ENCODE measurements at places on chromosomes 11 and 22.

DNA sequence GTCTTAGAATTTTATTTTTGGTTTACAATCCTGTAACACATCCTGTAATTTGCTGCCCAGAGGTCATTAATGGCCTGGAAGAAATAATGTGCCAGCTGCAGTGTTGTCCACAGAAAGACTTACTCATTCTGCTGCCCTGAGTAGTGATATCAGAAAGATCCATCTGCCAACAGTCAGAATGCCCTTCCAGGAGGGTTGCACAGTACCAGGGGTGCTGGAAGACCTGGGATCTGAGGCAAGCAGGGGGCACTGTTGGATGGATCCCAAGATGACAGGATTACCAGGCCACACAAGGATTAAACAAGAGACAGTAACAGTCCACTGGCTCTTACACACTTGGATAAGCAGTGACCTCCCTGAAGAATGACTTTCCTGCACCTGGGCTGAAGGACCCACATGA is 93.8 kb upstream of the TOP3B start:
- DNase-seq = no peak

DNA sequence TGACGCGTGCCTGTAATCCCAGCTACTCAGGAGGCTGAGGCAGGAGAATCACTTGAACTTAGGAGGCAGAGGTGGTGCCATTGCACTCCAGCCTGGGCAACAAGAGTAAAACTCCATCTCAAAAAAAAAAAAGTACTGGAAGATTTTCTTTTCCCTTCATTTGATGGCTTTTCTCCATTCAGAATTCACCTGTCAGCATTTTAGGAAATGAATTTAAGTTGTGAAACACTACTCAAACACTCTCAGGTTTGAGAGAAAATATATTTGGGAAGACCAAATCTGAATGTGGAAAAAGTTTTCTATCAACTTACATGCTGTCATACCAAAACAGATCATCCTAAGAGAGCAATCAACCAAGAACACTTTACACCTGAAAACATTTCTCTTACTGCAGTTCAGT is 2.7 kb downstream of the EIF4ENIF1 start:
- DNase-seq = no peak

- DNase-seq = no peak
Measured at GRCh38 chr11:104907521-104908185, 9.4 kb upstream of the CASP12 start.

GRCh38 chr22:21762712-21763581 is 27.4 kb upstream of the YPEL1 start:
- DNase-seq = no peak

DNA sequence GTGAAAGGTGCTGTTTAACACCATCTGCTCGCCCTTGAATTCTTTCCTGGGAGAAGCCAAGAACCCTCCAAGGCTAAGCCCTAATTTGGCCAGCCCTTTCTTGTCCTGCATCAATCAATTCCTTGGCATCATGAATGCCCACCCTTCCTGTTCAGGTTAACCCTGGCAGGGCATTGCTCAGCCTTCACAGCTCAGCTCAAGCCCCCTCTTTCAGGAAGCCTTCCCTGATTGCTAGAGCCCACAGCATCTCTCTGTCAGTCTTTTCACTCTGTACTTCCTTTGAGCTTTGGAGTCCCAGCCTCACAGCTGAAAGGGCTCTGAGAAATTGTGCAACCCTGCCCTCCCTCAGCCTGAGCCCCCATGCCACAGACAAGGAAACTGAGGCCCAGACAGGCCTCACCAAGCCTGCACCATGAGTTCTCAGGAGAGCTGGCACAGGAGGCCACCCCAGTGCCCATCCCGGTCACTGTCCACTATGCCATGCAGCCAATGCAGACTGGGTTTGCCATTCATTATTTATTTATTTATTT is 16.9 kb downstream of the RPL3 start:
- DNase-seq = no peak

DNA sequence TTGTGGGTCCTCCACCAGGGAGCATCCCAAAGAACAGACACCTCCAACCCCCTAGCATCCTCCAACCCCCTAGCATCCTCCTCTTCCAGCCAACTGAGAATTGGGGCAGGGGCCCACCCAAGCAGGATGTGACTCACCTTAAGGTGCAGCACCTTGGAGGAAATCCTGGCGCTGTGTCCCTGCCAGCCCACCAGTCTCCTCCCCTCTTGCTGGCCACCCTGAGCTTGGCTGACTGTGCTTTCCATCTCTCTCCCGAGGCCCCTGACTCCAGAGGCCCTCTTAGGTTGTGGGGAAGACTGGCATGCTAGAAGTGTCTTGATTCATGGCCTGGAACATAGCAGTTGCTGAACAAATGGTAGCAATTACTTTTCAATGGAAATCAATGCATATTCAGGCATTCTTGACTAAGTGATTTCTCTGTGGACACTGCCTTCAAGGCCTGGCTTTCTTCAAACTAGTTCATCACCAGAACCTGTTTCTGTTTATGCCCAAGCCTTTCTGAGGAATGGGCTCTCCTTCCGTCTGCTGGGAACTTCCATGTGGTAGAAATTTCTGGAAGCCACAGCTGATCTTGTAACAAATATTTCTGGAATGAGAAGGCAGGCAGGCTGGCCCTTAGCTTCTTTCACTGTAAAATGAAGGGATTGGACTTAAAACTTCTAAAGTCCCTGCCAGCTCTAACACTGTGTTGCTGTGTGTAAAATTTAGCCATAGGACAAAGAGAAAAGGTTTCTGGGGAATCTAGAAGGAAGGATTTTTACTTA is 60.5 kb downstream of the CEP164 start:
- no peak for DNase-seq

DNA sequence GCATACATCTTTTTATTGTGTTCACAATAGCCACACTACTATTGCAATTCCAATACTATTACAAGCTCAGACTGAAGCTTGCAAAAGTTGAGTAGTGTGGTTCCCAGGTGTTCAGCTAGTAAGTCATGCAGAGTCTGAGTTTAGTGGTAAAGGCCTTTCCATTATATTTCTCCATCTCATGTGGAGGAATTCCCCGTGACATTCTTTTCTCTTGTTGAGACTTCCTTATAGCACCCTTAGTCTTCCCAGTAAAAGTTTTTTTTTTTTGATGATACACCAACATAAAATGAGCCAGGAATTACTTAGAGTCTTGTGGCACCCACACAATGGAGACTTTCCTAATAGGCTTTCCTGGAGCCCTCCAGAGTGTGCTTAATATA is 110.8 kb downstream of the UVRAG start:
- no peak for DNase-seq

DNA sequence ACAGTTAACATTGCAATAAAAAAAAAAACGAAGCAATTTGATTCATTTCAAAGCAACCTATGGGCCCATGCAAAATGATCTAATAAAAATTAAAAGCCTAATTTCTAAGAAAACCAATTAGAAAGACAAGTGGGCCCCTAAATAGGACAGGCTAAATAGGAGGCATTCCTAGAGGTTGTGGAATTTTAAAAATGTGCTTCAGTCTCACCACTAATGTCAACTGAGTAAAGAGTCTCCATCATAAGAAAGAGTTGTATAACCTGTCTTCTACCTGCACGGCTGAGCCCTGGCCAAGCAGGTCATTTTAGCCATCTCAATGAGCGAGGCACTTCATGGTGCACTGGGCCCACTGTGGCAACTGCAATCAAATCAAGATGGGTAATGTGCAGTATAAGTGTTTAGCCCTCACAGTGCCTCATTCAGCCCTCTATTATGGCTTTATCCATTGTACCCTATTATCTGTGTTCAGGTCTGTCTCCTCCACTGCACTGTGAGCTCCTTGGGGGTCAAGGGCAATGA is 76.4 kb downstream of the PRSS23 start:
- no peak for DNase-seq

GRCh38 chr11:117175104-117175503 is 3.4 kb upstream of the SIDT2 start:
- DNase-seq = no peak
